ENCODE measurements at places on chromosomes 7 and 10.

DNA sequence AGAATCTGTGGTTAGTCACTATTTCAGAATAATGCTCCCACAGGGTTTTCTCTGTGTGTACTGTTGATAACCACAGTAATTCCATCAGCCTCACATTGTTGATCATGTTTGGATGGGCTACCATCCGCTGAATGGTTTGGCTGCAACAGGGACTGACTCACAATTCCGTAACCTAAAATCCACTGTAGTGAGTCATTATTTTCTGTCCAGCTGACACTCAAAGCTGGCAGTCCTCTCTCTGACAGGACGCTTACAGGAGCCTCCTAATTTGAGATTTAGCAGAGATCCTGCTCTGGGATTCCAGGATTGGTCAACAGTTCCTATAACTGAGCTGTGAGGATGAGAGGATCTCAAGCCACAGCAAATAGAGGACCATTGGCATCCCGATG lies 32.7 kb downstream of the VWA2 start:
- no peak for DNase-seq

- DNase-seq: no peak
These were observed 214.9 kb downstream of the LRMDA start for GRCh38 chr10:75646218-75646915.

GRCh38 chr10:89151857-89152256 lies 55.3 kb downstream of the CH25H start:
- no peak for DNase-seq

GRCh38 chr10:87618566-87619423 lies 40.9 kb upstream of the PAPSS2 start:
- no peak for DNase-seq

DNA sequence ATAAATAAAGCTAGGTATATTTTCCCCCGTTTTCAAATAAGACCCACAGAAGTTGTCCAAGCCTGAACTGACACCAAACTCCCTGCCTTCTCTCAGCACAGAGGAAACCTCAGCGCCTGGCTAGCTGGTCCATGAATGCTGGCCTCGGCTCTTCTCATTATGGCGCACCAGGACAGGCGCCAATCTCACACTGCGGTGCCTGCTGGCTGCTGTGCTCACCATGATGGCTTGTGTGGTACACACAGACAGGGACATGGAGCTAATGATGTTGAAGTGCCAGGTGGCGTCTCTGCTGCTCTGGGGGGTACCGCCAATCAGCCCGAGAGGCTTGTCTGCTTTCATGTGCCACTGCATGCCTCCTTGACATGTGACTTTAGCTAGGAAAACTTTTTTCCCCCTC lies 43.2 kb upstream of the USP6NL start:
- DNase-seq: no peak

GRCh38 chr7:41886262-41886900 lies 183.5 kb upstream of the INHBA start:
- DNase-seq: no peak

GRCh38 chr10:72259491-72260238 lies 14.1 kb upstream of the DDIT4 start:
- no peak for DNase-seq

DNA sequence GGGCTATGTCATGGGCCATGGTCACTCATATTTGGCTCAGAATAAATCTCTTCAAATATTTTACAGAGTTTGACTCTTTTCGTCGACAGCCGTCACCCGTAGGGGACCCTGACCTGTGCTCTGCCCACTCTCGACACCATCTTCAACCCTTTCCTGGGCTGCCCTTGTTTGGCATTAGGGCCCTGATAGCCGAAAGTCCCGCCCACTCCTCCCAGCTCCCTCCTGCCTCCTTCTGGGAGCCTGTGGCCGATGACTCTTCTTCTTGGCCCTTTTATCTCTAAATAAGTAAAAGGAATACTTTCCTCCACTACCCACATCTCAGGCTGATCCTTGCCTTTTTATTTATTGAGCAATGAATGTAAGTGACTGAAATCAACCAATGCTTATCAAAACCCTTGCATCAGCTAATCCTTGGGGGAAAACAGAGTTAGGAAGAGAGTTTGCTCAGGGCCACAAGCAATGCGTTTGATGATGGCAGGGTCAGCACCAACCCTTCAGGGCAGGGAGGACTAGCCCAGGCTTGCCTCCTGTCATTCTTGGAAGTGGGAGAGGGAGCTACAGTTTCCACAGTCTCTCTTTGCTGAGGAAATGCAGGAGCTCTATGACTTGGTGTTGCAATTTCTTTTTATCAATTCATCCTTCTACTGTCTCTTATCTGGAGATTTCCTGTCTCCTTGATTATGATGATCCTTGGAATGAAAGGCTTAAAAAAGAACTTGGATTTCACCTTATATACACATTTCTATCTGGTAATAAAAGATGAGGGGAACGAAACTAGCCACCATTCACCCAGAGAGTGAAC lies 218.2 kb upstream of the PODXL start:
- DNase-seq: no peak

GRCh38 chr7:146423446-146423845 lies 306.8 kb downstream of the CNTNAP2 start:
- no peak for DNase-seq

DNA sequence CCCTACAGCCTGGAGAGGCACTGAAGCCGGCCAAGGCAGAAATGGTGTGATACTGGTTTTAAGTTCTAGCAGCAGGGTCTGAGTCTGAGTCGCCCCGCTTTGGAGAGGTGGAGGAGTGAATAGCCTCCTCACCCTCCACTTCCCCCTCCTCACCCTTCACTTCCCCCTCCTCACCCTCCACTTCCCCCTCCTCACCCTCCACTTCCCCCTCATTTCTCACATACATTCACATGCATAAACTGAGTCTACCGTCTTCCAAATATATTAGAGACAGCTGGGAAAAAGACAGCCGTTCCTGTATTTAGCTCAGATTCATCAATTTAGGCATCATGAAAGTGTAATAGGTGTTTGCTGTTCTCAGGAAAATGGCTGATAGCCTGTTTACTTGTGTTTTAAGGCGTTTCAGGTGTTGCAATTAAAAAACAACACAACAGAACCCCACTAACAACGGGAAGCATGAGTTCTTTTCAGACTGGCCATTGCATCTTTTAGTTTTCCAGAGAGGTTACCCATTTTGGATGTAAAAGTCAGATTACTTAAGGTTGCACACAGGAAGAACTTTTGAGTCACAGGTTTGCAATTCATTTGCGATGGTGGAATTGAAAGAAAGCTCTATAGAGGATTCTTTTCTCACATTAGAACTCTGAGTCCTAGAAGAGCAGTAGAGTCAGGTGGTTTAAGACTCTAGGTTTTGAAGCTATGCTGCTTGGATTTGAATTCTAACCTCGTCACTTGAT lies 861 bp downstream of the NRBF2 start:
- DNase-seq: no peak

GRCh38 chr7:31497516-31497915 lies 16.4 kb upstream of the ITPRID1 start:
- no peak for DNase-seq

GRCh38 chr7:12674861-12675260 lies 12.6 kb upstream of the ARL4A start:
- no peak for DNase-seq

DNA sequence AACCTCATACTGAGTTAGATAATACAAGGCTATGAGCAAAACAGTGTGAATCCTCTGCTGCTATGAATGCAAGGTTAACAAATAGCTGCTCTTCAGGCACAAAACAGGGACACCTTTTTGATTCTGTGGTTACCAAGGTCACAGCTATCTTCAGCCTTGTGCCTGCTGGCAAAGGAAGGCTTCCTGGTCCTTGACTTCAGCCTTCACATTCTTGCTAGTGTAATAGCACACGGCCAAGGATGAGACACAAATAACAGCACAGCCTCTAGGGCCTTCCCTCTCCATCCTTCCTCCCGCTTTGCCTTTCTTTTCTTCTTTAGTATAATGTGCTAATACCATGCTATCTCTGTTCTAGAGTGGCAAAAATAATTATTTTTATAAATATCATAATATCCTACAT lies 130.6 kb upstream of the CAV2 start:
- no peak for DNase-seq

DNA sequence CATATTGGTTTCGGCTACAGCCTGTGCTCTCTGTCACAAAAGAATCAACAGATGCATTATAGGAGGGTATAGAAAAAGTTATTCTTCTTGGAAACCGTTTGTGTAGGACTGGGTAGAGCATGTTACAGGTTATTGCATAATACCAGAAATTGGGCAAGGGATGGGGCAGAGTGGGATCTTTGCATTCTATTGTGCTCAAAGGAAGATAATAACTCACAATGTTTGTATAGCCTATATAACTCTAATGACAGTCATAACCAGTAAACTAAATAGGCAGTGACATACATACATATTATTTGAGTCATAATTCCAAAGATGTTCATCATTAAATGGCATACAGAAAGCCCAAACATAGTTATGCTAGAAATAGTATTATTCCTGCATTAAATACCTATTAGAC lies 179.7 kb downstream of the XPNPEP1 start:
- no peak for DNase-seq

DNA sequence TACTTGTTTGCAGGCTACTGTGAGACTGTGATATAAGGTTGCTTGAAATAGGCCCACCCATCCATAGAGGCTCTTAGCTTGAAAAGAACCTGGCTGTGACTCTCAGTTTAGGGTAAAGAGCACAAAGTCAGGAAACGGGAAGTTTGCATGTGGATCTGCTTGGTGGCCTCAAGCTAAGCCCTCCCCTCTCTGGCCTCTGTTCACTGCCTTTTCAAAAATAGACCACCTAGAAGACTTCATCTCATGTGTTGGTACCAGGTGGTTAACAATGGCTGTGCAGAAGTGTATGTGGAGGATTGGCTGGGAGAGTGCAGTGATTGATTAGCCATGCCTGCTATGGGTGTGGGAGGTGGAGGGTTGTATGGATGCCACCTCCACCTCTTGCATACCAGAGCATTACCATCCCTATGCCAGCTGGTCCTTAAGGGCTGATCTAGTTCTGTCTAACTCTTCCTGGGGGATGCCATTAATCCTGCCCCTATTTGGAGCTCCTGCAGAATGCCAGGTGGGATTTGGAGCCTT lies 122.0 kb downstream of the ZMIZ1 start:
- no peak for DNase-seq

GRCh38 chr7:123608991-123609882 lies 7.6 kb downstream of the ASB15 start:
- no peak for DNase-seq

- no peak for DNase-seq
These were observed 94.2 kb downstream of the EBF3 start for GRCh38 chr10:129869596-129870473.

- no peak for DNase-seq
These were observed 196.3 kb downstream of the CDCA7L start for GRCh38 chr7:21749378-21749777.

GRCh38 chr10:97915346-97916131 lies 65.9 kb downstream of the GOLGA7B start:
- DNase-seq: no peak

DNA sequence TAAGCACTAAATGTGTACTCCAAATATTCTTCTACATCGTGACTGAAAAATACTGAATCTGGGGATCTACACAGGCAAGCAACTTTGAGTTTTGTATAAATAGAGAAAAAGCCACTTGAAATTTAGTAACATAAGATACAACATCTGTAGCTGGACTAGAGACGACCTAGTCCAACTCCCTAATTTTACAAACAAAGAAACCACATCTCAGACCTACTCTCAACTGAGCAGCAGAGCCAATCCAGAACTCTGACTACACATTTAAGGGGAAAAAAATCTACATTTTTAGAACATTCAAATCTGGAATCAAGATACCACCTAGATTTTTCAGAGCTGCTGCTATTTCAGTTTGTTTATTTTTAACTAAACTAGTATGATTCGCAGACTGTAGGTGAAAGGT lies 88.9 kb downstream of the CABCOCO1 start:
- DNase-seq: no peak

DNA sequence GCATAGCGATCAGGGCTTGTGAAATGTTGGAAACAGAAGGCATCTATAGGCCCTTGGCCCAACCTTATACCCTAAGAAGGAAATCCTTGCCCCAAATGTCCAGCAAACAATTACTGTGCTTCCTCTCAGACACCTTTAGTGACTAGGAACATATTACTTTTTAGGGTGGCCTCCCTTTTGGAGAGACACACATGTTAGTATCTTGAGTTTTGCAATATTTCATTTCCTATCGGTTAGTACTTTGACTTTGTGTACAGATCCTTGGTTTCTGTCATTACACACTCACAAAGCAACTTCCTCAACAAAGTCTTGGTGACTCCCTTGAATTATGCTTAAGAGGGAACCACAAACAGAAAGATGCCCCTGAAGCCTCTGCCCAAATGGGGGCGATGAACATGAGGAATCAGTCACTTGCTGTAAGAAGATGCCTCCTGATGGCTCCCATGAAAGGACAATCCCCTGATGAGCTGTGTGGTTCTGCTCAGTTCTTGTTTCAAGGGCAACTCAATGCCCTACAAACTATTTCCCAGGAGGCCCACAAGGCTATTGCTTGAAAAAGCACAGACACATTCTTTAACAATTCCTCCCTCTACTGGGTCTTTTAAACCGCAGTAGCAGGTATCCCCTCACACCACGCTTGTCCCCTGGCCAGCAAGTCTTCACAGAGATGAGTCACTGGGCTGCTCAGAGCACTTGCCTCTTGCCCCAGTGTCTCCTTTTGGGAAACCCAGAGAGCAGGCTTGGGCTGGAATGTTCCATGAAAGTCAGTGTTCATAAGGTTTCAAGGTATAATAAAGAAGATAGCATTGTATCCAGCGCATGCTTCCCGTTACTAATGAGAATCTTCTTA lies 196.2 kb downstream of the FANK1 start:
- no peak for DNase-seq

- DNase-seq: no peak
These were observed 29.0 kb upstream of the ZNF862 start for GRCh38 chr7:149809215-149809614.

DNA sequence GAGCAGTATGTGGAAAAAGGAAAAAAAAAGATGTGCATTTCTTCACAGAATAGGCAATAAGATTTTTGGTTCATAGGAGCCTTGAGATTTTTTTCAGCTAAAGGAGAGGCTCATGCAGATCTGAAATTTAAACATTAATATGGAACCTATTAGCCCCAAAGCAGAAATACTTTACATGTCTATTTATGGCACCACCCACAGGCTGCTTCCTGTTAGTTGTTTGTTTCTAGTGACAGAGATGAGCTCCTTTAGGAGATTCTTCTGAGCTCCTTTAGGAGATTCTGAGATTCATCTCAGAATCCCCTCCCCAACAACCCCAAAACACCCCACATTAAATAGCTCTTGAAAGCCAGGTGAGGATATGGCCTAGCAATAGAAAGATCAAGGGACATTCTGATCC lies 27.9 kb upstream of the HPS1 start:
- DNase-seq: no peak

DNA sequence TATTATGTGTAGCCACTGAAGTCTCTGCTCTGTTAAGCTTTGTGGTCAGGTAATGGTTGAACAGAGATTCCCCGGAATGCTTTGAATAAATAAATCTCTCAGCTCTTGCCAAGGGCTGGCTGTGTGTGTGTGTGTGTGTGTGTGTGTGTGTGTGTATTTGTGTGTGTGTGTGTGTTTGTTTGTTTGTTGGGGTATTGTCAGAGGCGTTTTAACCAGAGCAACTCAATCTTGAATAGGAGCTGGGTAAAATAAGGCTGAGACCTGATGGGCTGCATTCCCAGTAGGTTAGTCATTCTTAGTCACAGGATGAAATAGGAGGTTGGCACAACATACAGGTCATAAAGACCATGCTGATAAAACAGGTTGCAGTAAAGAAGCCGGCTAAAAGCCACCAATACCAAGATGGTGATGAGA lies 256.2 kb upstream of the CACNA2D1 start:
- DNase-seq: no peak

- no peak for DNase-seq
These were observed 197.3 kb downstream of the PTEN start for GRCh38 chr10:88060762-88061161.

- DNase-seq: no peak
These were observed 17.5 kb downstream of the ZNF862 start for GRCh38 chr7:149855361-149856305.

All from NCI-H187 treated with DMSO at 0.1 percent for 48 hours (cell line).